ENCODE measurements at places on chromosomes 3 and 15.
A peak's percentile ranks its signal among the peaks of the same experiment; 100 is the strongest.

DNA sequence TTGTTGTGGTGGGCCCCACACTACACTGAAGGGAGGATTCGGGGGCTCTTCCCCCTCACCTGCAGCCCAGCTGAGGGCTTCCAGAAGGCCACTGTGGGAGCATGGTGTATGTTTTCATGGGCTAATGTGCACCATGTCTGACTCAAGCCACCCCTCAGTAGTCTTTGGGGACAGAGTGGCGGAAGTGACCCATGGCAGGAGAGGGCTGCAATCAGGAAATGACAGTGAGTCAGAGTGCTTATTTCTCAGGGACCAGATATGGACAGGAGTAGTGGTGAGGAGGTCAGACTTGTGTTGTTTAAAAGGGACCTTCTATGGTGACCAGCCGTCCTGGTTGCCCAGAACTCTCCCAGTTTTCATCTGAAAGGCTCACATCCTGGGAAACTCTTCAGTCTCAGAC lies 32.8 kb upstream of the SLC9A9 start:
- DNase-seq, result no peak

DNA sequence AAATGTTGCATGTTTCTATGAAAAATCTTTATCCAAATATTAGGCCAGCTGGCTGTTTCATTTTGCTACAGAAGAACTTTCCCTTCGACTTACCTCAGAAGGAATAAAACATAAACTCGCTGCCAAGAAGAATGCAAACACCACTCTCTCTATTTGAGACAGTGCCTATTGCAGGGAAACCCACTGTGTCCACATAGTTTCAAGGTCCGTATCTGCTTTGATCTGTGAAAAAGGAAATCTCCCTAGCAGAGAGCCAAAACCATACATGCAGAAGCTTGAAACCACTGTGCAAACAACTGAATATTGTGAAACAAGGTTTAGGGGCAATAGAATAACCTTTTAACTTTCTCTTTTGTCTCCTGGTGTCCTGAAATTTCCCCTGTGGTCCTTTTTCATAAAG lies 35.0 kb upstream of the CAPN7 start:
- no peak for DNase-seq

DNA sequence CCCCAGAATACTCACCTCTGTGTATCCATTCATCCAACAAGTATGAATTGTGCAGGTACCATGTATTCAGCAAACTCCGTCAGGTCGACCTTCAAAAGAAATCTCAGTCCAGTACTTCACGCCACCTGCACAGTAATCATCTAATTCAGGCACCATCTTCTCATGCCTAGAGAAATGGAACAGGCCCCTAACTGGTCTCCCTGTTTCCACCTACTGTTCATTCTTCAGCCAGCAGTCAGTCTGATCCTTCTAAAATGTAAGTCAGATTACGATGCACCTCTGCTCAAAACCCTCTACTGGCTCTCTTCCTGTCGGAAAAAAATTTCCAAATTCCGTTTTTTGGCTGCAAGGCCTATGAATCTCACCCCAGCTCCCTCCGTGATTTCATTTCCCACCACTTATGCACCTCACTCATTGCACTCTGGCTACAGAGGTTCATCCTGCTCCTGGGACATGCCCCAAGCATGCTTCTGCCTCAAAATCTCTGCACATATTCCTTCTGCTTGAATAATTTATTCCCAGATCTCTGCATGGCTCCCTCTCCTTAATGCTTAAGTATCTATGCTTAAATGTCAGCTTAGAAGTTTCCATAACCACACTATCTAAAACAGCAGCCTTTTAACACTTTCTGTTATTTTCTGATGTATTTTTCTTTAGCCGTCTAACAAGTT lies 47.5 kb upstream of the PPP2R3A start:
- DNase-seq, result no peak

GRCh38 chr3:9214185-9214584 lies 35.3 kb downstream of the SRGAP3 start:
- DNase-seq, result no peak

GRCh38 chr3:119240101-119240590 lies 532 bp downstream of the B4GALT4 start:
- DNase-seq, result peak; percentile 50

GRCh38 chr15:65343374-65343981 lies 34.3 kb downstream of the IGDCC3 start:
- no peak for DNase-seq

DNA sequence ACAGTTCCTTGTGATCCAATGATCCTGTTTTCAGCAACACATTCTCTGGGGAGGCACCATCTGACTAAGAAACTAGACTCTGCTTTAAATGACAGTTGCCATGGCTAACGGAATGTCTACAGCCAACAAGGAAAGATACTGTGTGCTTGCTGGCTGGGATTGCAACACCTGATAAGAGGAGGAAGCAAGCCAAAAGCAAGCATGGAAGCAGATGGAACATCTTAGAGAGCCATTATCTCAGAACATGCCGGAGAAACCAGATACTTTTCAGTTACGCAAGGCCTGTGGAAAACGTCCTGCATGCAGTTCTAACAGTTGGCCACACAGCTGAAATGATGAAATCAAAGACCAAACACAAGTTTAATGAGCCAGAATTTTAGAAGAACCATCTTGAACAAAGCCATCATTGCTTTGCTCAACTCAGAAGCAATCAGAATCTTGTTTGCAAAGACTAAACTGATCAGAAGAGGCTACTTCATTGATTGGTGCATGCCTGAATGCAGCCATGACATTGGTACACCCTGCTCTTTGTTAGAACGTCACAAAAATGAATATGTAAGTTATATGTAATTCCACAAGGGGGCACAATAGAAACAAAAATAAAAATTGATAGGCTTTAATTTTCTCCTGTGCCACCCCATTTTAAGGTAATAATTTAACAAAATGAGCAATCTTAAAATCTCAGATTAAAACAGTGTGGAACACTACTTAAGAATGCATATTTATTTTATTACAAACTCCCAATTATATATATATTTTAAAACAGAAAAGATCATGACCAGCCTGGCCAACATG lies 50.8 kb downstream of the GXYLT2 start:
- peak; percentile 54 for DNase-seq

Data from SJSA1 (cell line).